ENCODE measurements at places on chromosomes 1 and 21.

DNA sequence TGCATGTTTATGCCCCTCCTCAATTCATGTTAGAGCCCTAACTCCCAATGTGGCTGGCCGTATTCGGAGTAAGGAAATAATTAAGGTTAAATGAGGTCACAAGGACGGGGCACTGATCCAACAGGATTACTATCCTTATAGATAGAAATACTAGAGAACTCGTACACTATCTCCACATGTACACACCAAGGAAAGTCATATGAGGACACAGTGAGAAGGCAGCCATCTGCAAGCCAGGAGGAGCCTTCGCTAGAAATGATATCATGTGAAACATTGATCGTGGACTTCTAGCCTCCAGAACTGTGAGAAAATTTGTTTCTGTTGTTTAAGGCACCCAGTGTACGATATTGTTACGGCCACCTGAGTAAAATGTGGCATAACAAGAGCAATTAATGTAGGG is 79.7 kb downstream of the FAF1 start:
- DNase-seq: no peak

- peak; percentile 67 for DNase-seq
Measured at GRCh38 chr1:11478571-11479374, at the start of gene DISP3. DISP3 (plus strand) TSS chr1:11479155; CDS start chr1:11500993, 21,838 bp downstream.

- DNase-seq: no peak
Measured at GRCh38 chr1:3942416-3943122, 42.5 kb upstream of the C1orf174 start.

GRCh38 chr1:28812669-28813468 is 899 bp downstream of the OPRD1 start:
- no peak for DNase-seq

DNA sequence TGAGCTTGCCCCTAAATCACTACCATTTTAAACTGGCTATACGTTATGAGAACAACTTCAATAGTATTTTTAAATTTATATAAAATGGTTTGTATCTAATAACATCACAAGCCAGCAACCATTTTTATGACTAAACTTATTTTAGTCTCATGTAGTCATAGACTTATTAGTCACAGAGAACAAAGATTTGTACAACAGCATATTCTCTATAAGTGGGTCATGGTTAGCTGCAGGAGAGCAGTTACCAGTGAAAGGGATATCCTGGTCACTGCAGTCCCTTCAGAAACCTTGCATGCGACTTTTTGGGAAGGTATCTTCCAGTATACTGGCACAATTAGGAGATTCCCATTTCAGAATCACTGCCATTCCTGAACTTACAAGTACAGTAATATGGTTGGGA is 90.0 kb downstream of the HFM1 start:
- DNase-seq: no peak

GRCh38 chr1:157189986-157190982 is 52.1 kb upstream of the ETV3 start:
- no peak for DNase-seq

- no peak for DNase-seq
Measured at GRCh38 chr1:153937331-153937730, 9.2 kb downstream of the DENND4B start.

- DNase-seq: no peak
Measured at GRCh38 chr1:56576880-56577405, 2.4 kb downstream of the PLPP3 start.

DNA sequence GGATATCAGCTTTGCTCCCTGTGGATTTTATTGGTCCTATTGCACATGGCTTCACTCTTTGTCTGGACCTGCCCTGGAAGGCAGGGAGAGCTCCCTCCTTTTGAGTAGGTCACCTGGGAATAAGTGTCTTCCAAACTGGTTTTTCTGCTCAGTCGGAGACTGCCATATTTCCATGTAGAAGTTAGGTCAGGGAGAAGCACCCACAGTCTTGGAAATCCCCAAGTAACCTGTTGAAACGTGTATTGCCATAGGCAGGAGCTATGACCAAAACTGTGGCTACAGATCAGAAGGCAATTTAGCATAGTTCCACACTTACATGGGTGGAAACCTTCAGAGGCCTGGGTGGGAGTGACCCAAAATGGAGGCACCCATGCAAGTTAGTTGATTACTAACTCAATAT is 3.5 kb upstream of the GNG12 start:
- no peak for DNase-seq

DNA sequence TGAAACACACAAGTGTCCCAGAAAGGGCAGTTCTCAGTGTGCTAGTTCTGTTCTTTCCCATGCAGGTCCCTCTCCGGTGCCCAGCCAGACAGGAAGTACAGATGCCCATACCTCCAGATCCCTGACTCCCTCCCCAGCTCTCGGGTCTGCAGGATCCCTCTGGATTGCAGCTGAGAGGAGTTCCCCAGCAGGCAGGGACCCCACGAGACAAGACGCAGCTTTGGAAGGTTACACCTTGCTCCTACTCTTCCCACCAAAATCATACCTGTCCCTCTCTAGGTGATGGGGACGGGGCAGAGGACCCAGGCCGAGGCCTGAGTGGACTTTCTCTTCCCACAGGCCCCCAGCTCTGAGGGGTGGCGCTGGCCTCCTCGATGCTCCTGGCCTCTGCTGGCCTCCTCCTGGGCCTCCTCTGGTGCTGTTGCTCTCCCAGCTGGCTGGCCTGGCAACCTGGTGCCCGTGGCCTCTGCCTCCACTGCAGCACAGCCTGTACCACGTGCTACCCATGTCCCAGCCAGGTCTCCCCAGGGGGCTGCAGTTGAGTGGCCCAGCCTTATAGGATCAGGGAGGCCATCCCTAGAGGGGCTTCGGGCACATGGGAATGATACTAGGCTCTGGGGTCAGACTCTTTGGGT is 9.4 kb downstream of the LDLRAD2 start:
- no peak for DNase-seq

DNA sequence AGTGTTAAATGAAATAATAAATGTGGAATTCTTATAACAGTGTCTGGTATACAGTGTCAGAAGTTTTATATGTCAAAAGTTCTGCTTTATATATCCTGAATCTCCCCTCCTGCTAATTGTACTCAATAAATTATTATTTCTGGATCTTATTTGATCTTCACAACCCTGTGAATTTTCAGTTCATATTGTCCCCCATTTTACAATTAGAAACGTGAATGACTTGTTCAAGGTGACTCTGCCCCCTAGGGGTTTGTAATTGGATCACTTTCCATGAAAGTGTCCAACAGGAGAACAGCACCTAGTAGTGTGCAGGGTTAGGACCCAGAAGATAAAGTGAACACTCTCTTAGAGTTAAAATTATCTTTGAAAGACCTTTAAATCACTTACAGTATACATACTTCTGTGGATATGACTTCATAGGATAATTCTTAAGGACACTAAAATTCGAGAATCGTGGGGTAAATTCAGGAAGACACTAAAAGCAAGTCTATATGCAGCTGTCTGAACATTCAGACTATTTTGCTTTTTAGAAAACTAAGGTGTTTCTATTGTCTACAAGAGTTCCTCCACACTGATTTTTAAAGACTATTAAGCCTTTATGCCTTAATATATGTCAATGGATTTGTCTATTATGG is 4.5 kb upstream of the DDR2 start:
- DNase-seq: peak; percentile 33

DNA sequence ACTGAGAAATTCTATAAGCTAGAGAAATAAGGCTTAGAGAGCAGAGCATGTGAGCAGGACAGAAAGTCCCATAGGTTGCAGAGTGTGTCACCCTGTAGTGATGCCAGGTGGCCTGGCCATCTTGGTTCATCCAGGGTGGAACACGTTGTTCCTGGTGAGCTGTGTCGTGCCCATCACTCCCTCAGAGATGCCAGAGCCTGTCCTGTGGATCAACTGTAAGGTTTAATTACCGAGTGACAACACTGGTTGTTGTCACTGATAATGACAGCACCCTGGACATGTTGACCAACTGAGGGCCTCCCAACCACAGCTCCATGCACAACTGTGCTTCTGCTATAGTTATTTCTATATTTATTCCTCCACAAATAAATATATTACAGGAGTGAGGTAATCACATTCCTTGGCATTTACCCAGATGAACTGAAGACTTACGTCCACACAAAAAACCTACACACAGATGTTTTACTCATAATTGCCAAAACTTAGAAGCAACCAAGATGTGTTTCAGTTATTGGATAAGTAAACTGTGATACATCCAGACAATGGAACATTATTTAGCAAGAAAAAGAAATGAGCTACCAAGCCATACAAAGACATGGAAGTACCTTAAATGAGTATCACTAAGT is 6.2 kb downstream of the C1orf198 start:
- no peak for DNase-seq

GRCh38 chr21:45838634-45839033 is 142.9 kb upstream of the COL6A1 start:
- no peak for DNase-seq

- DNase-seq: no peak
Measured at GRCh38 chr1:61132645-61133334, 50.4 kb downstream of the NFIA start.

DNA sequence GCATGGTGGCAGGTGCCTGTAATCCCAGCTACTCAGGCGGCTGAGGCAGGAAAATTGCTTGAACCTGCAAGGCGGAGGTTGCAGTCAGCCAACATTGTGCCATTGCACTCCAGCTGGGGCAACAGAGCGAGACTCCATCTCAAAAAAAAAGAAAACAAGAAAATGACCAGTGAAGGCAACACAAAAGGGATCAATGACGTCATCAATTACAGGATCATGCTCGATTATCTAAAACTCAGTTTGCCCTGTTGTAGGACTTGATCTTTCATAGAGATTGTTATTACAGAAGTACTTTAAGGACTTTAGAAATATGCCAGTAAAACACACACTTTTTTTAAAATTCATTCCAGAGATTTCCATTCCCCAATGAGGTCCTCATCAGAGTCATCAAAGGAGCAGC is 147.8 kb downstream of the ETS2 start:
- no peak for DNase-seq

DNA sequence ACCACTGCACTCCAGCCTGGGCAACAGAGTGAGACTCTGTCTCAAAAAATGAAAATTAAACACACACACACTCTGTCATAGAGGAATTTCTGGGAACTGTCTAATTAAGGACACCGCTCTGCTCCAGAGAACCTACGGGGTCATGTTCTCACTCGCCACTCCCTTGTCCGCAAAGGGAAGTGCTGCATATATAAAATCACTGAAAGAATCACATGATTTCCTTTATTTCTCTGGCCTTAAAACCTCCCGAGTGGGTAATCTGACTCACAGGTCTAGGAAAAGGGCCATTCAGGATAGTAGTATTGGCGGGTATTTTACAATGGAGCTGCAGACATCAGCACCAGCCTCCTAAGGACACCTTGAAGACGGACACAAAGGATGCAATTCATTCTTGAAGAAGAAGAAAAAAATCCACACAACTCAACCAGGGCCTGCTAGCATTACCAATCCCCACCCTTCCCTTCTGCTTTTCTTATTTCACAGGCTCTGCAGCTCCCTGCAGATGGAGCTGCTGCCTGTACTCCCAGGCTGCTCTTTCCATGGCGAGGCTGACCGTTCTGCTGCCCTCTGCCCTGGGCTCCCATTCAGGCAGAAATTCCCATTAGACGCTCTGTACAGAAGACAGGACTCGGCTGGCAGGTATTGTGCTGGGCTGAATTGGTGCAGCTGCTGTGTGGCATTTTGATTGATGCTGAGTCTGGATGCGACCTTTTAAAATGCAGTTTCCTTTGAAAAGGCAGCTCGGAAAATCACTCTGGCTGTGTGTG is 53.3 kb upstream of the FAM89A start:
- no peak for DNase-seq

DNA sequence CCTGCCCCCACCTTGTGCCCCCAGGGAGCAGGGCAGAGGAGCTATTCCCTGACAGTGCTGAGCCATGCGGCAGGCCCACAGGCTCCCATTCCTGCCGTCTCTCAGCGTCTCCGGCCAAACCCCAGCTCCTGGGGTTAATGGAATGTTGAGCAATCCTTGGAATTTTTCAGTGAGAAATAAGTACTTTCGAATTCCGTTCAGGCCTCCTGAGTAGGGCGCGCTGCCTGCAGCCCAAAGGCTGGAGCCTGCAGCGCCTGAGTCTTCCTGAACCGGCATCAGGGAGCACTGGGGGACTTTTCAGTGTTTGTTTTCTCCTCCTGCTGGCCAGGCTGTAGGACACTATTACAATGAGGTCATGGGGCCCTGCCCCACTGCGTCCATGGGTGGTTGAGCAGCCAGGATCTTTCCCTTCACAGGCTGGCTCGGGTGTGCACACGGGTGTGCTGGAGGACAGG is 33.3 kb upstream of the CSF1 start:
- DNase-seq: no peak

GRCh38 chr1:94068096-94068998 is 52.6 kb downstream of the ABCA4 start:
- no peak for DNase-seq

- no peak for DNase-seq
Measured at GRCh38 chr1:5142389-5142788, 488.0 kb downstream of the AJAP1 start.

- no peak for DNase-seq
Measured at GRCh38 chr1:151829352-151830046, 2.1 kb downstream of the RORC start.

DNA sequence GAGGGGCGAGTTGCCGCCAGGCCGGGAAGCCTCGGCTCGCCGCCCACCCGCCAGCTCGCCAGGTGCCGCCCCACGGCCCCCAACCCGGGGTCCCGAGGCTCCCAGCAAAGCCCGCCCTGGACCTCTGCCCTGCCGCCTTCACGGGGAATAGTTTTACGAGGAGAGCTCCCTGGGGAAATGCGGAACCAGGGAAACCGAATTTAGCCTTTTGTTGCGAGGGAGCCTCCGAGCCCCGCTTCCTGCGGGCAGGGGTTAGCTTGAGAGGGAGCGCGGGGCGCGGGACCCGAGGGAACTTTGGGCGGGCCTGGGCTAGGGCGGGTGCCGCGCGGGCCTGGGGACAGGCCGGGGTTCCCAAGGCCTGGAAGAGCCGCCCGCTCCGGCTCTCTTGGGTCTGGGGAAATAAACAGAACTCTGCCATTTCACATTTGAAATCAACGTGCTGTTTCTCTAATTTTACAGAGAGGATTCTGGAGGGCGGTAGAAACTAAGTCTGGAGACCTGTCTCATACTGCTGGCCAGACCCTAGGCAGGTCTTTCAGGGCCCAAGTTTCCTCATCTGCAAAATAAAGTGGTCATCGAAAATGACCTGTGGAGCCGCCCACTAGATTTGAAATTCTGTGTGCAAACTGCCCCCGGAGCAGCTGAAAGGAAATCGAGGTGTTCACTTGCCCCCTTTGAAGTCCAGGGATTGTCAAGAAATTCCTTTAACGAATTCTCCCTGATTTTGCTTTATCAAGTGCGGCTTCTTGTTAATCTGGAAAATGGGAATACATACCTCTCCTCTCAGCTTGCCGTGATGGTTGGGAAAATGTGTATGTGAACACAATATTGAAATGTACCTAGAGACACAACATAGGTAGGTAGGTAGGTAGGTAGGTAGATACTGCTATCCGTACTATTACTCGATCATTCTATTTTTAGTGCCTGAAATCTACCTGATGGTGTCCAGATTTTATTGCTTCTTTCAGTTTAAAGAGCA is 749 bp upstream of the GLUL start:
- DNase-seq: peak; percentile 7

DNA sequence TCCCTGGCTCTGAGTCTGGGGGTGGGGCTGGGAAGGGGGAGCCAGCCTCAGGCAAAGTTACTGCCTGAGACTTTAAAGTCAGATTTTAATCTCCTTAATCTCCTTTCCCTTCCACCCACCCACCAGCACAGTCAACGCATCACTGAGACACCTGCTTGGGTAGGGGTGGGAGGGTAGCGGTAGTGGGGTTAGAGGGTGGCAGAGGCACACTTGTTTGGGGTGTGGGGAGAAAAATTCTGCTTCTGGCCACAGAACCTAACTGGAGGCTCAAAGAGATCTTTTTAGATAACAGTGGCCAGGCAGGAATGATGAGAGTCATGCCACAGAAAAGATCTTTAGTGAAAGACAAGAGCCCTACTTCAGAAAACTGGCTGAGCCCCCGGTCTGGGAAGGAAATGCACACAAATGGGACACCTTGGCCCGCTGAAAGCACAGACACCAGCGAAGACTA is 44.1 kb downstream of the CD247 start:
- peak; percentile 64 for DNase-seq

All from CD4-positive, alpha-beta T cell treated with Interleukin-12 subunit alpha and Interleukin-12 subunit beta, for 1 hour (primary cell).